CD4-positive, alpha-beta T cell treated with Interleukin-2 at 100 ng/mL for 4 hours (primary cell): ENCODE measurements at places on chromosomes 2 and 18.
A peak's percentile ranks its signal among the peaks of the same experiment; 100 is the strongest.

DNA sequence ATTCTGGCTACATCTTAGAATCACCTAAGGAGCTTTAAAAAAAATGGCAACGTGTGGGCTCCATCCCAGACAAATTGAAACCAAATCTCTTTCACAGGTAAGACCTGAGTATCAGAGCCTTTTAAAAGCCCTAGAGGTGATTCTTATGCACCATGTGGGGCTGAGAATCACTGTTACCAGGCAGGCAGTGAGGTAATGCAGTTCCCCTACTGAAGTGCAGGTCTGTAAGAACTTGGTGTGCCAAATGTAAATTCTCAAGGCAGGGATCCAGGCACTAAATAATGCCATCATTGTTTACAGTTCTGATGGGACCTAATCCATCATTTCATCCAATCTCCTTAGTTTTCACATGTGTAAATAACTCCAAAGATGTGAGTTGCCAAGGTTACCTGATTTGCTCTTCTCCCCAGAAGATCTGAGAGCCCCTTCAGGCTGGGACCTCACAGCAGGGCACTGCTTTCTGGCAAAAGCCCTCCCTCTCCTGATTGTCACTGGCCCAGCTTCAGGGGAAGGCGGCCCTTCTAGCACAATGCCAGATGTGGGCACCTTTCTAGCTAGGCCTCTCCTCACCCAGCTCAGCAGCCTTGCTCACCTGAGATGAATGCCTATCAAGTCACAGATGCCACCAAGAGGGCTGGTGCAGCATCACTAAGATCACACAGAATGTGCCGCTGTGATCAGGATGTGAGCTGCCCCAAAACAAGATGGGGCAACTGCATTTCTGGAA is 73.6 kb upstream of the RGPD5 start:
- no peak for DNase-seq

DNA sequence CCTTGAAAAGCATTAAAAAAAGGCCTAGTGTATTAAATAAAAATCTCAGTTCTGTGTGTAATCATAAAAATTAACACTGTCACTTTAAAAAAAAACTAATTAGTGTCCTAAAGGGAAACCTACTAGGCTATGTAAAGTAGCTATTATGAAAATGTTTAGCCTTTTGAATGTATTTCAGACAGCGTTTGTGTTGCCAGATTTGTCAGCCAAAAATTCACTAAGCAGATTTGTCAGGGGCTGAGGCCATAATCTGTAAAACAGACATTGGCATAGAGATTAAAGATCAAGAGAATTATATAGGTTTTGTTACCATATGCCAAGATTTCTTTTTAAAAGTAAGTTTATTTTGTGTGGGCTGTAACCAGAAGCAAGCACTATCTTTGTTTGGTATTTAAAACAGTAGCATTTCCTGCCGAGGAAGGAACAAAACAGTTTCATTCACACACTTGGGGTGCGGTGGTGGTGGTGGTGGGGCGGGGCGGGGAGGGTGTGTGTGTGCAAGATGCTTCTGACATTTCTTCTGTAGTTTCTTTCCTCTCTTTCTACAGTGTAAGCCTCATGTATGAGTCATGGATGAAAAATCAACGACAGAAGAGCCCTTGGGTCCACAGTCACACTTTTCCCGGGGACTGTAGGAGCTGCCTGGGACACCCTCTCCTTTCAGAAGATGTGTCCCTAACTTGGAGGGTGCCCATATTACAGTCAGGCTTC is 328.5 kb upstream of the FANCL start:
- DNase-seq: no peak

DNA sequence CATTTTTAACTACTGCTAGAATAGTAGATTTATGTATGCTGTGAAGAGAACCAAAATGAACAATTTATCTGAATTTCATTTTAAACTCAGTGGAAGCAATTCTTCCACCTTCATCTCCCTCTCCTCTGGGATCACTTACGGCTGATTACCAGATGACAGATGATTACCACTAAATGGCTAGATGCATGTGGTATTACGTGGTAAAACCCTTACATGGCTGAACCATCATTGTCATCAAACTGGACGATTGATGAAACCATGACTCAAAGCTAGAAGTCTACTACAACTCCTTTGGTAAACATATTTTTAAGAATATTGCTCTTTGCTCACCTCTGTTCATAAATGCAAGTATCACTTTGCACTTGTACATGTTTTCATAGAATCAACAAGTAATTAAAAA is 48.5 kb upstream of the DOCK10 start:
- no peak for DNase-seq

DNA sequence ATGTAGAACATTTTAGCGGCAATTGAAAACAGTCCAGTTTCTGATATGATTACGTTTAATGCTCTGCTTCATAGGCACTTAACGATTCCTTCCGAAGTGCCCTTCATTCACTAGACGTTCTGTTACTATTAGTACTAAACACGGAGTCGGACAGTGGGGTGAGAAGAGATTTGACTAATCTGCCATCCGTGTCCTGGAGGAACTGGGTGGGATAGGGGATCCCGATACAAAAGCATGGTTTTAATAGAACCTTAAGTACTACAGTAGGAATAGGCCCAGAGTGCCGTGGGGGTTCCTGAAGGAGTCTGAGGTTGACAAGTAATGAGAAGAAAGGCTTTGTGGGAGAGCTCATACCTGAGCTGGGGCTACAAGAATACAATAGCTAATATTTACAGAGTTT is 631 bp downstream of the MORN2 start:
- DNase-seq: no peak

GRCh38 chr2:68403199-68403644 is 38.1 kb downstream of the PLEK start:
- peak; percentile 46 for DNase-seq

- DNase-seq: no peak
Measured at GRCh38 chr2:126685629-126686028, 29.7 kb downstream of the GYPC start.

GRCh38 chr2:128753800-128754199 is 435.1 kb upstream of the HS6ST1 start:
- no peak for DNase-seq

- DNase-seq: peak; percentile 75
Measured at GRCh38 chr2:238231251-238231793, 8.5 kb downstream of the HES6 start.

DNA sequence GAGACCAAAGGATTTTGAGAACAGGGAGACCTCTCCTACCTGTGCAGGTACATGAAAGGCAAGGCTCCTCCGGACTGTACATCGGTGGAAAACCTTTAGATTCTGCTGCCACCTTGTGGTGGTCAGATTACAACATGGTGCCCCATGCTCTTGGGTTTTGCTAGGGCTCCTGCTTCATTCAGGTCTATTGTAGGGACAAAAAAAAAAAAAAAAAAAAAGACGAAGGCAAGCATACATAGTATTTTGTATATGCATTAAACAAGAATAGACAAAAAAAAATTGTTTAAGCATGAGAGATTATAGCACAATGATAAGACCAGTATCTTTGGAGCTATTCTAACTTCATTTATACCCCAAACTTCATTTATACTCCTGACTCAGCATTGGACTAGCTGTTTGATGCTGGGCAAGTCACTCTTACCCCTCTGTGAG is 27.4 kb upstream of the SPR start:
- peak; percentile 68 for DNase-seq

GRCh38 chr2:153657651-153658050 is 179.1 kb upstream of the RPRM start:
- DNase-seq: no peak

- no peak for DNase-seq
Measured at GRCh38 chr2:64967601-64968000, 21.6 kb upstream of the SLC1A4 start.

DNA sequence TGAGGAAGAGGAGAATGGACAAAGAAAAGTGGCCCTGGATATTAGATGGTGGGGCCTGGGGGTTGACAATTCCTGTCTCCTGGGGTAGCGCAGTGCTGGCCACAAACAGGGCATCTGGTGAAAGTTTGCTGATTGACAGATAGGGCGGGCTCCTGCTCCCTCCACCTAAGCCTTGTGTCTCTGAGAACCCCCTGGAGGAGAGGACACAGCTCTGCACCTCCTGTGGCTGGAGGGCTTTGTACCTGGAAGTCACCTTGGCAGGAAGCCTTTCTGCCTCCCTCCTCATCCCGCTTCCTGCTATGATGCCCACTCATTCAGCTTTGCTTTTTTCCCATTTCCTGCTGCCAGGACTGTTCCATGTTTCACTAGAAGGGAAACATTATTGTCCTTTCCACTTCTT is 72.4 kb downstream of the RHOB start:
- no peak for DNase-seq

DNA sequence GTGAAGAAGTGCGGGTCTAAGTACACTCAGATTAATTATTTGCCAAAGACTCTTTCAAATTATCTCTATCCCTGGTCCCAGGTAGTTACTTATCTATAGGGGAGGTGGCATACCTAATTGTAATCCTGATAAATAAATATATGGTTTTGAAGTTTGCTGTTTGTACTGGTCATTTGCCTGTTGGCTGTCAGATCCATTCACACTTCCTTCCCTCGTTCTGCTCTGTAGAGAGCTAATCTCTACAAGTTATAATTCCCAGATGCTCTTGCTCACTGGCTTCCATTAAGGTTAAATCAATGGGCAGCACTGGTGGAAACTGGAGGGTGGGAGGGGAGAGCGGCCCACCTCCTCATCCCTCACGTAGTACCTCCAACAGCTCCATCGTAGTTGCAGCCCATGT is 447.1 kb downstream of the TXNL1 start:
- DNase-seq: no peak
